ENCODE measurements at places on chromosomes 3 and 15. TPM values are rescaled to one million over a fixed set of nuclear protein-coding genes. Genes with fewer than 3 reads are reported as not detected.

DNA sequence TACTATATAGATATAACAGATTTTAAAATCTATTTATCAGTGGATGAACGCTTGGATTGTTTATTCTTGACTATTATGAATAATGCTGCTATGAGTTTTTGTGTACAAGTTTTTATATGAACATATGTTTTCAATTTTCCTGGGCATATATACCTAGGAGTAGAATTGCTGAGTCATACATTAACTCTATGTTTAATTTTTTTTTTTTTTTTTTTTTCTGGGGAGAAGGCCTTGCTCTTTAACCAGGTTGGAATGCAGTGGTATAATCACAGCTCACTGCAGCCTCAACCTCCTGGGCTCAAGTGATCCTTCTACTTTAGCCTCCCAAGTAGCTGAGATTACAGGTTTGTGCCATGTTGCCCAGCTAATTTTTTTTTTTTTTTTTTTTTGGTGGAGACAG, 9.1 kb downstream of the CIDEC start:
- DNase-seq = peak; percentile 22

Gene CLDND1
- total RNA-seq = 143 TPM

DNA sequence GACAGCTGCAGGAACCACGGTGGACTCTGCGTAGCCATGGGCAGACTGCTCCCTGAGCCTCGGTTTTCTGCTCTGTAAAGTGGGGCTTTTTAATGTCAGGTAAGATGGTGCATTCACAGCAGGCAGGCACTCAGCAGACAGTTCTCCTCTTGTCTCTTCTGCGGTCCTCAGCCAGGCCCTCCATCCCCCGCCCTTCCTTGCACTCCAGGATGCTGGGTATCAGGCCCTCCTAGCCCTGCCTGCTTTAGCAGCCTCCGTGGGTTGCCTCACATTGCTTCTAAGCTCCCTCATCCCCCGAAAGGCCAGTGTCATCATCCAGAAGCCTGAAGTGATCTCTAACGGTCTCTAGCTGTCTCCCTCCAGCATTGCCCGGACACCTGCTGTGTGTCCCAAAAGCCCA, 115.7 kb downstream of the WNT7A start:
- no peak for DNase-seq

Gene LRTM1
- total RNA-seq = not detected

Gene SLC25A20
- 4.9 TPM for total RNA-seq

Gene ERICH6
- total RNA-seq = not detected

Gene XYLB
- total RNA-seq = 2.4 TPM

Gene HOMER2
- 15.1 TPM for total RNA-seq

Gene BCL2A1
- total RNA-seq = not detected

DNA sequence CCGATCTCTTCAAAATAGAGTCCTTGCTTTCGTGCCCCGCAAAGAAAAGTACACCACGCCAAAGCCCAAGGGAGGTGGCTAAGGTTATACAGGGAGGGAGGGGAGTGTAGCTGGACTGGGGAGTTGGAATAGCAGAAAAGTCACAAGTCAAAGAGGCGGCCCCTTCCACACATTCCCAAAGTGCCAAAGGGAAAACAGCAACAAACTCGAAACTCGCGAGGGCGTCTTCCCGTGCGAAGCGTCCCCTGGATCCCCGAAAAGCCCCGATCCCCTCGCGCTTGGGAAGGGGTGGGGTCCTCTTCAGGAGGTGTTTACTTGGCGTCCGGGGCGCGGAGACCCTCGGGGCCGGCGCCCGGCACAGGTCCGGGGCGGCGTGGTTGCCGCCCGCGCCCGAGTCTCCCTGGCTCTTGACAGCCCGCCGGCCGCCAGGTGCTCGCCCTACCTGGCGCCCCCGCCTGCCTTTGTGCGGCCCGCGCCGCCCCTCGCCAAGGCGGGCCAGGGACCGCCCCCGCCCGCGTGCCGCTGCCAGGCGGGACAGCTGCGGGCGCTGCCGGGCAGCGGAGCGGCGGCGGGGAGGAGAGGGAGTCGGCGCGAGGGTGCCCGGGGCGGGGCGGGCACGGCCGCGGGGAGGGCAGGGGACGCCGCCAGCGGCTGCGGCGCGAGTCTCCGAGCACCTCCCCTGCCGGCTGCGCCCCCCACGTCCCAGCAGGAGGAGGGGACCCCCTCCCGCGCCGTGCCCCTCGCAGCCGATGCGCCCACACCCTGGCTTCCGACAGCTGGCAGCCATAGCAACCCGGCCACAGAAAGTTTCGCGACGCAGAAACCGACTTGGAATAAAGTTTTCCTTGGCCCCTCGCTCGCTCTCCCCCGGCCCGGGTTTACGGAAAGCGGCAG, 966 bp downstream of the MYO1E start:
- DNase-seq = peak; percentile 65

- DNase-seq = no peak
Observed at GRCh38 chr15:41512940-41513505, 604 bp downstream of the LTK start.

- DNase-seq = peak; percentile 80
Observed at GRCh38 chr15:71337197-71337845, 222.1 kb downstream of the THSD4 start.

DNA sequence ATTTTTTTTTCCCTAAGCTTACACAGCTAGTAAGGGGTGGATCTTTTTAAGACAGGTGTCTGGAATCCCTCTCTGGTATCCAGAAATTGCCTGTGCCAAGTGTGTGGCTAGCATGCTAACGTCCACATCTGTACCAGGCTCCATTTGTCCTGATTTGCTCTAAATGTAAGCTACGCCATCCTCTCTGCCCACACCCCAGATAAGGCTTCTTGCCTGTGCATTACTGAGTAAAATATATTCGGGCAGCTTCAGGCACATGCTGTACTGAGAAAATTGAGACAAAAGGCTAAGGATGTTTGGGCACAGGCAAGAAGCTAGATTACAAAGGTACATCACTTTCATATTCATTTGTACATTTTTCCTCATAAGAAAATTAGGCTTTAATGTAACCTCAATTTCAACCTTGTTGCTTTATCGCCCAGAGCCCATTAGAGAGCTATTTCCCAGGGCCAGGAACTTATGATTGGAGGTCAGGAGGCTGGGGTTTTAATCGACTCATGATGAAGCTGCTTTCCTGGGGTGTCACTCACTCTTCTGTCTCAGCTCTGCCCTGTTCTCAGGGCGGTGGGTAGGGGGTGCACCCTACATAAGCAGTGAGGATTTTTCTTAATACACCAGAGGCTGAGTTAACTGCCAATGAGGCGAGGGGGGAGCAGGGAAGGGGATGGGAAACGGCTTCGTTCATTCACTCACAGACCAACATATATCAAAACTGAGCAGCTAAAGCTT, 106.3 kb downstream of the RORA start:
- DNase-seq = no peak

DNA sequence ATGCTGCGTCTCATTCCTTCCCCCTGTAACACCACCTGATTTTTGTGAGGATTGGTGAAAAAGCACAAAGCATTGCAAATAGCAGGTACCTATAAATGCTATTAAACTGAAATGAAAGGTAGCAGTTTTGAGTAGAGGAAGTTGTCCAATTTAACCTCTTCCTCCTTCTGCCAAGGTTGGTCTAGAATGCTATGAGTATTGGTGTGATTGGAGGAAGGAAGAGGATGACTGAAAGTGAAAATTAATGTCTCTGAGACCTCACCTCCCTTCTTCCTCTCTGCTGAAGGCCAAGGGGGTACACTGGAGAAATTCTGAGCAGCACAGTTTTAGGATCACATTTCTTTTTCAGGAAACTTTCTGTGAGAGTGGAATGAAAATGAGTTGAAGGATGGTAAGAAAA, 94.4 kb downstream of the DTWD1 start:
- DNase-seq = no peak

Gene DUOXA1
- 0.75 TPM for total RNA-seq

DNA sequence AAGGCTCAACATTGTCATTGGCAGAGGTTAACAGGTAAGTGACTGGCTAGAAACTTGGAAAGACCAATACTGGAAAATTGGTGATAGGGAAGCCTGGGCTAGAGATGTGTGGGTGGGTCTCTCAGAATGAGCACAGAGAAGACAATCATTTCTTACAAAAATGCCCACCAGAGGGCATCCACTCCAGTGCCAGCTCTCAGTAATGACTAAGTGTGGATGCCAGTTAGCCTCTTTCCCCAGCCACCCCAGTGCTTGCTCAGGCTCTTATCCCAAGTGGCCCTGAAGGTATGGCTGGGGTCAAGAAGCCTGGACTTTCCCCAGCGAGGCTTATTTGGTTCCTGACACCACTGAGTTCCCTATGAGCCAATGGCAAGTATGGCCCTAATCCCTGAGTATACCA, 115.9 kb upstream of the ST8SIA2 start:
- DNase-seq = no peak

DNA sequence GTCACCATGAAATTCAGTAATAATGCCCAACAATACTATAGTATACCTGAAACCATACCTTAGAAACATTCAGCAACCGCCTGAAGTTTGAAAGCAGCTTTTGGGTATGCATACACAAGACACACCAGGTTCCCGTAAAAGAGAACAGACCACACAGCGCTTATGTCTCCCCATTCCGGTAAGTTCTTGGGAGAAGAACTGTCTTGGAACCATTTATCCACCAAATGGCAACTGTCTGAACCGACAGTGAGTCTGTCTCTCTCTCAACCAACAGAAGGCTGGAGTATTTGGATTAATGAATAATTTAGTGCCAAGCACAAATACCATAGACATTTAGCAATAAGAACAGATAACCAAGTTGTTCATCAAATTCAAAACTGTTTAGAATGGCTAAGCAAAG, 7.6 kb downstream of the RGMA start:
- DNase-seq = no peak

DNA sequence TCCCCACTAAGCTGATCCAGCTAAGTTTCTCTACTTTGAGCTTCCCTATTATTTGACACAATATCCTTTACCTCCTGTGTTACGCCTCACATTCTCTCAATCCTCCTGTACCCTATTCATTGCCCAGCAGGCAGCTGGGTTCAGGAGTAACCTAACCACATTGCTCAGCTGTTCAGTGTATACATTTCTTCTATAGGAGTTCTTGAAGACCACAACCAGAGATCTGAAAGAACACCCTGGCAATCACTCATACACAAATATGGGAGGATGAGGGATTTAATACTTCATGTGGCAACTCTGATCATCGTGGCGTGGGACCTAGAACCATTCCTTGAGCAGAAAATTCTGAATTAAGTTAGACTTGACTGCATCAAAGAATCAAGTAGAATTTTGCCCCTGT, 346.8 kb upstream of the ARPP21 start:
- no peak for DNase-seq

Gene CTXN2
- not detected for total RNA-seq

DNA sequence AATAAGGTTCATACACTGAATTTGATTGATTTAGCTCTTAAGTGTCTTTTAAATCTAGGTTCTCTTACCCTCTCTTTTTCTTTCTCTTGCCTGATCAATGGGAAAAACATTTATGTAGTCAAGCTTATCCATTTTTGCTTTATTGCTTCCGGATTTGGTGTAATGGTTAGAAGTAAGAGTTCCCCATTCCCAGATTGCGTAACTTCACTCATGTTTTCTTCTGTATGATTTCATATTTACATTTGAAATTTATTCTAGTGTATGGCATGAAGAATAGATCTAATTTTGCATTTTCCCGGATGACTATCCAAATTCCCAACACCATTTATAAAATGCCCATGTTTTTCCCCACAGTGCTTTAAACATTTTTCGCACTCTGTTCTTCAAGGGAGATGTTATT, 27.9 kb upstream of the SV2B start:
- DNase-seq = no peak

DNA sequence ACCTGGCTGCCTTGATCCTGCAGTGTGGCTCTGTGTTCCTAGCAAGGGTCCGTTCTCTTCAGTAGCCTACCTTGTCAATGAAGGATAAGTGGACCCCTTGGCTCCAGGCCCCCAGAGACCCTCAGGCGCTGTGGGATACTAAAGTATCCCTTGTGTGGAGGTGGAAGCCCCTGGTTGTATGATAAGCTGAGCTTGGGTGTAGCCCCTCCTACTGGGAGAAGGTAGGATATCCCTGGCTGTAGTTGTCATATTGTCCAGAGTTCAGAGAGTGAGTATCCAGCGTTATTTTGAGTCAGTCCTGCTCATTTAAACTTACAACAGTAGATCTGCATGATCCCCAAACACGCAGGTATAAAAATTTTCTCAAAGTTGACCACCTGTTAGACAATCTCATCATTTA, 496.8 kb downstream of the CNTN4 start:
- DNase-seq = no peak

GRCh38 chr3:133691273-133692107, 29.7 kb upstream of the TOPBP1 start:
- DNase-seq = no peak

GRCh38 chr3:159994182-159994581, 5.5 kb downstream of the IL12A start:
- DNase-seq = no peak

DNA sequence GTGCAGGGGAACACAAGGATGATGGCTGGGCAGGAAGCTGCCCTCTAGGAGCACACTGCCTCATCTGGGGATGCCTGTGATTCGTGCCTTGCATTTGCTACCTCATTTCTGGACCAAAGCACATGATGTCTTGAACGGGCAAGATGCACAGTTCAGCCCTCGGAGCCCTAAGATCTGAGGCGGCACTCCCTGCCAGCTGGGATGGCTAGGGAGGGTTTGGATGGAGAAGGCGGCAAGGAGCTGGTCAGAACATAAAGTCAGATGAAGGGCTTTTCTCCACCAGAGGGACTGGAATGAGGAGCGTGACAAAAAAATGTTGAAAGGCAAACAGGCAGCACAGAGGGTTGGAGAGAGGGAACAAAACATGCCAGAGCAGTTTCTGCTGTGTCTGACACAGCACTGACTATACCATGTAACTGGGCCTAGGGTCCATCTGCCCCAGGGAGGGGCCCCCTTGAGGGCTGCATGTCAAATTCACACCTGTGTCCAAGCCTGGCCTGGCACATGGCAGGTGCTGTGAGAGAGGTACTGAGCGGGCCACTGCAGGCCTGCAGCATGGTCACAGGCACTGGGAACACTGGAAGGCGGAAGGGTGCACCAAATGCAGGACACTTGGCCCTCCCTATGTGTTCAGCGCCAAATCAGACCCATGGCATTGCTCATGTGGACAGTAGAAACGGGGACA, 21.7 kb downstream of the TMEM43 start:
- no peak for DNase-seq

DNA sequence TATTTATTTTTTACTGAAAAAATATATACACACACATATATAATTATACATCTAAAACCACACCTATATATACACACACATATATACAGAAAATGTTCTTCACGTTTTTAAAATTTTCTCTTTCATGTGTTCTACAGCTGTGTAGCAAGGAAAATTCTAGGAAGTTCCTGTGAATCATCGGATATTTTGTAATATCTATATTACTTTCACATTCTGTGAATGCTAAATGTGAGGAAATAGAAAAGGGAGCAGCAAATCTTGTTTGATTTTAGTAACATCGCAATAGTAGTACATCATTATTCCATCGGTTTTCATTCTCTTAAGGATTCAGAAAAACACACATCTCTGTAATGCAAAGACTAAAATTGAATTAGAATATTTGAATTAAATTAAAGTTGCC, 836.8 kb upstream of the NECTIN3 start:
- DNase-seq = no peak

DNA sequence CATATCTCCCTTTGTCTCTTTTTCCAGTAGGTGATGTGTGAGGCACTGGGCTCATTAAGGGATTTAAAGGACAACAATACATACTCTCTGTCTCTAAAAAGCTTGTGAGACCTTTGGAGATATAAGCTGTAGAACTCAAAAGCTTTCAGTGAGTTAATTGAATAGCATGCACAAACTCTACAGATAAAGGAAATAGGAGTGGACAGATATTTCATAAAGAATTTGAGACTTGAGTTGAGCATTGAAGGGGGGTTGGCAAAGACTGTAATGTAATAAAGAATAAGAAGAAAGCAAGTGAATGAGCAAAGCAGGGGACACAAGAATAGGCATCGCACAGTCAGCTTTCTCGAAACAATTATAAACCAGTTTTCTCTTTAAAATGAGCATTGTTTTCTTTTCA, 583.4 kb upstream of the DPPA4 start:
- DNase-seq = no peak
